ENCODE measurements at places on chromosomes 1 and 21.

- no peak for DNase-seq
These were observed 163.8 kb downstream of the CHRM3 start for GRCh38 chr1:239550178-239550577.

DNA sequence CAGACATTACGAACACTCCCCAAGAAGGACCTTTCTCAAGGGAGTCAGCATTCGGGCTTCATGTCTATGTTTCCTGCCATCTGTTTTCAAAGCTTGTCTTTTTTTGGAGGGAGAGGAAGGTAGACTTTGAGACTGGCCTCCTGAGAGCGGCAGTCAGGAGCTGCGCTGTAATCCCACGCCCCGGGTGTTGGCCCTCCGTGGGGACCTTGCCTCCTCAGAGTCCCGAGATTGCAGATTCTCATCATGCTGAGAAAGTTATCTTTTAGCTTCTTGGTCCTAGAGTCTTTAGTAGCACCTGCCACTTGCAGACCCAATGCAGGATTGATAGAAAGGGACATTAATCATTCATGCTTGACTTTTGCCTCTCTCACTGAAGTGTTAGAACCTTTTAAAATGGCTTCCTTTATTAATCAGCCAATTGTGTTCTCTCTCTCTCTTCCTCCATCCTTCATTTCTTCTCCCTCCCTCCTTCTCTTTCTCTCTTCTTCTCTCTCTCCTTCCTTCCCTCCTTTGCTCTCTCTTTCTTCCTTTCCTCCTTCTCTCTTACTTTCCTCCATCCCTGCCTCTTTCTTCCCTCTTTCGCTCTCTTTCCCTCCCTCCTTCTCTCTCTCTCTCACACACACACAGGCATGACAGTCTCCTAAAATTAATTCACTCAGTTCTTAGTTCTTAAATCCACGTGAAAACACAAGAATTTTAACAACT is 25.2 kb upstream of the GNPAT start:
- DNase-seq, result no peak

- no peak for DNase-seq
These were observed 46.1 kb upstream of the ARHGAP29 start for GRCh38 chr1:94283462-94283861.

DNA sequence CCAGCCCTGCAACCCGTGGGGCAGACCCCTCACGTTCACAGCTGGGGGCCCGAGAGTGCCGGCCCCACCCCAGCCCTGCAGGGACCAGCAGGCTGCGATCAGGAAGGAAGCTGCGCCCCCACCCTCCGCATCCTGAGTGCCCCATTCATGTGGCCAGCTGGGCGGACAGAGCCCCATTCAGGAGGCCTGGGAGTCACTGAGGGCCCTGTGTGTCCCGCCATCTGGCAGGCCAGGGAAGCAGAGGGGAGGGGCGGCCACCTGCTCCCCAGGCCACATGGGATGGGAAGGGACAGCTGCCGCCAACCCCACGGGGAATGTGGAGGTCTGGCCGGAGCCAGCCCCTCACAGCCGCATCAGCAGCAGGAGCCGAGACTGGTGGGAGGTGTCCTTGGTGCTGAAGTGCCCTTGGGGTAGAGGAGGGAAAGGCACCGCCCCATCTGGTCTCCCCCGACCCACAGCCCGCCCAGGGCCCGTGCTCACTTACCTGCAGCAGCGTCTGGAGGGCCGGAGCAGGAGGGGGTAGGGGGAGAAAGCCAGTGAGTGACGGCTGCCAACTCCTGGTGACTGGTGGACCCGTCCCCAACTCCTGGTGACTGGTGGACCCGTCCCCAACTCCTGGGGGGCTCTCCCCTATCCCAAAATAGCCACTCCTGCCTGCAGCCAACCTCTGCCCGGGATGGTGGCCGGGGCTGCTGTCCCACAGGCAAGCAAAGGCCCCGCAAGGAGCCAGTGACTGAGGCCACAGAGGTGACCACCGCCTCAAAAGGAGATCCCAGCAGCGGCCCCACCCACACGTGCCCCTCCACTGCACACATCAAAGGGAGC is 8.7 kb downstream of the ACAP3 start:
- DNase-seq, result no peak

- no peak for DNase-seq
These were observed 6.9 kb upstream of the TAS1R2 start for GRCh38 chr1:18866314-18866713.

DNA sequence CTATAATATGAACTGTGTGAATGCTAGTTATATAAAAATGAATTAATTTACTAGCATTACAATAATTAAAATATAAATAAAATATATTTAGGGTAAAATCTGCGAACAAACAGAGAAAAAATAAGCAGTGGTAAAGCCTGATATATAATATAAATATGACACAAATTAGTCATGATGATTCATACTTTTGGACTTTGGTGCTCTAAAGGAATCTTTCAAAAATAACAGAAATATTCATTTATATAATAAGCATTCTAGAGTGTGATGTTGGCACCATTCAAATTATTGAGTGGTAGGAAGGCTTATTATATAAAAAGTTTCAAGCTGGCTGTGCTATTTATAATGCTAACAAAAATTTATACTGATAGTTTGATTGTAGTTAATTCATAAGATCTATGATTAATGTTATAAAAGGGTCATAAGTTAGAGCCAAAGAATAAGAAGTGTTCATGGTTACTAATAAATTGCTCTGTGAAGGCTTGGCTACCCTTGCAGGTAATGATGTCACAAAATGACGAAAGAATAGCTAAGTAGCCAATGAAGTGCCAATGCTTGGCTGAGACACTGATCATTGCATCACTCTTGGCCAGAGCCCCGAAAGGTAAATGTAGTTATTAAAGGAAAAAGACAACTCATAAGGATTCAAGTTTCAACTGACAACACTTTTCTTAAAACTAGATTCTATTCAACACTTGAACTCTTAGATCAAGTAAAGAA is 108.7 kb downstream of the USH2A start:
- no peak for DNase-seq

DNA sequence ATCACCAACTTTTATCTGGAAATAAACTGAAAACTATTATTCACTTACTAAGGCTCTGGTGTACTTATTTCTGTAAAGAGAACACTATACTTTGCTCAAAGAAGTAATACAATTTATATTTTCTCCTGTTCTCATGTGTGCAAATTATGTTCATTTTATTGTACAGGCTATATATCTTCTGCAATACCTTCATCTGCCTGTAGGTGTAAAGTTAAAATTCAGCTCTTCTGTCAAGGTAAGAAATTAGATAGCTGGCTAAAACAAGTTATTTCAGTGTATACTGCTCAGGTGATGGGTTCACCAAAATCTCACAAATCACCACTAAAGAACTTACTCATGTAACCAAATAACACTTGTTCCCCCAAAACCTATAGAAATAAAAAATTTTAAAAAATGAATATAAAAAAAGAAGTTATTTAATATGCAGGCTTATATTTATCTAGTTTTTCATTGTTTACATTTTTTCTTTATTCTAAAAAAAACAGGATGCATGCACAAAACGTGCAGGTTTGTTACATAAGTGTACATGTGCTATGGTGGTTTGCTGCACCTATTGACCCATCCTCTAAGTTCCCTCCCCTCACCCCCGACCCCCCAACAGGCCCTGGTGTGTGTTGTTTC is 81.5 kb downstream of the PTGER3 start:
- no peak for DNase-seq

- no peak for DNase-seq
These were observed 436.3 kb upstream of the RUNX1 start for GRCh38 chr21:35485364-35485763.

Data from CD4-positive, alpha-beta T cell treated with Interleukin-6 for 4 hours (primary cell).